Stimulated activated CD4-positive, alpha-beta T cell treated with anti-CD3 and anti-CD28 coated beads, Interleukin-12 subunit alpha, Interleukin-12 subunit beta, amount 100 ng/mL, for 48 hours (primary cell): ENCODE measurements at places on chromosomes 3 and 15.

GRCh38 chr15:91473894-91474545 is 374.0 kb downstream of the SV2B start:
- no peak for DNase-seq

DNA sequence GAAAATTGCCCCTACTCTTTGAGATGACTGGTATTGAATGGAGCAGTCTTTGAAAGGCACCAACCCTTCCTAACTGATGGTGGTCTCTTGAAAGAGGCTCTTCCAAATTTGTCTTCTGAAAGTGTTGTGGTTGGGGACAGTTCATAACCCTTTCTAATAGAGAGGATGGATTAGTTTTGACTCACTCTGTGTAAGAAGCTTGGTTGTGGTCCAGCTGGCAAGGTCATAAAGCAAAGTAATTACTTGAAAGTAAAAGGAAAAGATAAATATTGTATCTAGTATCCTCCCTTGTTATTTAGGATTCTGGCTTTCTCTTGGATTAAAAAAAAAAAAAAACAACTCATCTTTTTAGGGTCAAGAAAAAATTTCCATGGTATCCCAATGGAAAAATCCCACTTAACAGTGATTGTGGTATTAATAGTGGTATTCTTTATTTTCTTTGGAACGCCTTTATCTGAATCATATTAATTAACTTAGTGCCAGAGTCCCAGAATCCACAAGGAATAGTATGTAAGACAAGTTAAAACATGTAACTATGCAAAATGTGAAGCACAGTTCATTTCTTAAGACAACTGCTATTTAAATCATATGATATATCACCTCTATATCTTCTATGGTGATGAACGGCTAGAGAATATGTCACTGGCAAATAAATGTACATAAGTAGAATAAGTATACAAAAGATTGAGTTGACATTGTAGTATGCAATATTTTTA is 469.3 kb upstream of the CDIN1 start:
- no peak for DNase-seq

DNA sequence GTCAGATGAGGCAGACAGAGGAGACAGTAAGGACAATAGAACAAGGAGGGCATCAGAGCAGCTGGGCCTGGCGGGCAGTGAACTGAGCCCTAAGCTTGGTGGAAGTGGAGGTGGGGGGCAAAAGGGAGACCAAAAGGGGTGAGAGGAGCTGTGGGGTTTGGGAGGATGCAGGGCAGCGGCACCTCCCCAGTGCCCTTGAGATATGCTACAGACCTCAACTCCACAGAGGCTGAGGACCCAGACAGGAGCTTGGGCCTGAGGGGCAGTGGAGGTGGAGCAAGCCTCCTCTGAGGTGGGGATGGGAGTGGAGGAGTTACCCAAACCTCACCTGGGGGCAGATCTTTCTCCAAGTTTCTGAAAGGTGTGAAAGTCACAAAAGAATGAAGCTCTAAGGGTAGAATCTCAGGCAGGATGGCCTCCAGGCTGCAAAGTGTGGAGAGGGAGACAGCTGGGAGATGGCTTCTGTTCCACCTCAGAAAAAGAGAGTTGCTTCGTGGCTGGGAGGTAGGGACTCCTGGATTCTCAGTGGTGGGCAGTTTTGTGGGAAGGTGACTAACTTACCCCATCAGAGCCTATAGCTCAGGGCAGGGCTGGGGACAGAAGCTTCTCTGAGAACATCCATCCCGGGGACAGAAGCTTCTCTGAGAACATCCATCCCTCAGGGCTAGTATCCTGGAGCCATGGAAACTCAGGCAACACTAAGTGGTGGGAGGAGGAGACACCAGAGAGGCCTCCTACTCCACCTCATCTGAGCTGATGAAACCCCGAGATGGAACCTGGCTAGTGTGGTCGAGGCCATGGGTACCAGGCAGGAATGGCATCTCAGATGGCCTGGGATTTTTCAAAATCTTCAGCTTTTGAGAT is 2.3 kb upstream of the CLK3 start:
- DNase-seq: no peak

DNA sequence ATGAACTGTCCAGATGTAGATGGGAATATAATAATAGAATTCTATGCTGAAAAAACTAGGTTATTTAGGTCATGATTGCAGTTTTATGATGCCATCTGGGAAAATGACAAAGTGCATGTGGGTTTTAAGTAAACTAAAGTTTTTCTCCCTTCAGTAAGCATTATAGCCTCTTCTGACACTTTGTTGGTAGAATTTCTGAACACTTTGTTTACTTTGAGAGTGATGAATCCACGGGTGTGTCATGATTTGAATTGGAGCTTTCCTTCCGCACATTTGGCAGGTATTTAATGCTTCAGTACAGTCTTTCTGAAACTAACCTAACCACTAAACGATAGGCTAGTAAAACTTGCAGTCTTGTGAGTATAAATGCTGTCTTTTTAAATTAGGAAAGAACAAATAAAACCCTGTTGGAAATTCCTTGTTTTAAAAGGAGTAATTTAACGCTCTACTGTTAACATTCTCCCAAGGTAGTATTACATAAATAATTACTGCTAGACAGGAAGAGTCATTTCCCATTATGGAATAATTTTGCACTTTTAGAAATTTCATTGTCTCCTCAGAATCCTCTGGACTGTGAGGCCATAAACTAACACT is 7.0 kb downstream of the FILIP1L start:
- DNase-seq: no peak

DNA sequence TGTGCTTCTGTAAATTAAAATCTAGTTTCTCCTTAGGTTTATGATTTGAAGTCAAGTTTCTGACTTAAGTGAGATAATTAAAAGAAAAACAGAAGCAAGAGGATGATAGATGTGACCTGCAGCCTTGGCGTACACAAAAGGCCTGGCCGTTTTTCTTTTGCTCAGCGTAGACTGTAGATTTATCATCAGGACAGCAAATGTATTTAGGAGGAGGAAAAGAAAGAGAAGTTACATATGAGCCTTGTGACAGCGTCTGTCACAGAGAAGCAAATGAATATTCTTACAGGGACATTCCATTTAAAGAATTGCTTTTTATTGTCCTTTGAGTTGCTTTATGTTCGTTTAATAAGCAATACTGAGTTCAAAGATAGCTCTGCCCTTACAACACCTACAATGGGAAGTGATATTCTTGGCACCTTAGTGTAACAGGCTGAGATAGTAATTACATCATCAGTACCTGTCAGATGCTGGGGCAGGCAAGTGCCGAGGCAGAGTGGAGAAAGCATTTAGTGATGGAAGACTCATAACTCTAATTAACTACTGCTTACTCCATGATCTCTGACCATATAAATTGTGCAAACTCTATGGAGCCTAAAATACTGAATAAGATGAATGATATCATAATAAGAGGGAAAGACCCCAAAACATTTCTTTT is 311.5 kb downstream of the MFSD1 start:
- no peak for DNase-seq

GRCh38 chr3:84637272-84637671 is 321.5 kb upstream of the CADM2 start:
- no peak for DNase-seq

DNA sequence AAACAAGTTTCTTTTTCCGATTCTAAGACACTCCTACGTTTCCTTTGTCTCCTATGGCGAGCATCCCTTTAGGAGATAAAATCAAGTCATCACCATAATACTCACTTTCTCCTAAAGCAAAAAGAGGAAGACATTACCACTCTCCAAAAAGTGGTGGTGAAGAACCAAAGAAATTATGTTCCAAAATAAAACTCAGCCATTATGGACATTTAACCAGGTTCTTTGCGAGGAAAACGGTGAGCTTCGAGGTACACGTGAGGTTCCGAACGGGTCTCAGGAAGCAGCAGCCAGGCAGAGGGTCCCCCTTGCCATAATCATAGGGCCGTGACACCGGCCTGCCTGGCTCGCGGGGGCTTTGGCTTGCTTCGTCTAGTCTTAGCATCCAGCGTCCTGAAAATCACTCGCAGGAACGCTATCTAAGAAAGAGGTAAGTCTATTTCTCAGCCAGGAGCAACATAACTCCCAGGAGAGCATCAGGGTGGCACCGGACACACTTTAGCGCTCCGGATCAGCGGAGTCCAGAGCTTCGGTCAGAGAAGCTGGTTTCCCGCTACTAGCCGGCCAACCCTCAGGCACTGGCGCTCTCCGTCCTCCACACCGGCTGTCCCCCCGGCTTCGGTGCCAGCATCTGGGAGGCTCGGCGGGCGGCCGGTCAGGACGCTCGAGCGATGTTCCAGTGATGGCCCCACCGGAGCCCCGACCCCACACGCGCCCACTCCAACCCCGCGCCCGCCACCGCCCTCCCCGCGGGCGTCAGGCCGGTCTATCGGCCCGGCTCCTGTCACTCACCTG is 581 bp downstream of the IP6K1 start:
- no peak for DNase-seq

GRCh38 chr15:40054605-40054854 is 15.5 kb upstream of the SRP14 start:
- no peak for DNase-seq

GRCh38 chr3:23481616-23482278 is 278.6 kb downstream of the UBE2E2 start:
- no peak for DNase-seq

DNA sequence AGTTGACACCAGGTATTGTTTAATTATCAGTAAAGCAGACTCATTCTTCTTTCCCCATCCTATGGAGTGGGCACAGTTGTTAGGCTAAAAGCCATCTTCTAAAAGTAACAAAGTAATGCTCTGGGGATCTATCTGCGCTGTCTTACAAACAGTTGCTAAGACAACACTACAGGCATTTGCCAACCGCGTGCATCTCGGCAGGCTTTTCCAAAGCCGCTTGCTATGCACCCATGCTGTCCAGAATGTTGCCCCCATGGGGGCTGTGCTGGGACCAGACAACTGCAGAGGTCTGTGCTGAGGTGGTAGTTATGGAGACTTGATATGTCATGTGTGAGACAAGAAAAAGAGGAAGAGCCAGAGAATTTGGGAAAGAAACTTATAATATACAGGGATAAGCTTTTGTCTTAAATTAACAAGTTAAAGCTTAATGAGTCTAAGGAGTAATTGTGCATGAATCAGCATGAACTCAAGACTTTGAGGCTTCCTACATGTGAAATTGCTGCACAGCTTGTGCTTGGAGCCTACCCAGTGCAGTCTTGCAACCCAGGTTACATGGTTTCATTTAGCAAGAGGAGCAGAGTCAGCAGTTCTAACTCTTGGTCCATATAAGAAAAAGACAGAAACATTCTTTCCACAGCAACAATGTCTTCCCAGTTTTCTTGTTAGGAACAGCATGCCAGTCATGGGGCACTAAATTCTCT is 38.9 kb upstream of the DCLK3 start:
- no peak for DNase-seq

- no peak for DNase-seq
Measured at GRCh38 chr15:44712346-44713005, 1.2 kb downstream of the B2M start.

DNA sequence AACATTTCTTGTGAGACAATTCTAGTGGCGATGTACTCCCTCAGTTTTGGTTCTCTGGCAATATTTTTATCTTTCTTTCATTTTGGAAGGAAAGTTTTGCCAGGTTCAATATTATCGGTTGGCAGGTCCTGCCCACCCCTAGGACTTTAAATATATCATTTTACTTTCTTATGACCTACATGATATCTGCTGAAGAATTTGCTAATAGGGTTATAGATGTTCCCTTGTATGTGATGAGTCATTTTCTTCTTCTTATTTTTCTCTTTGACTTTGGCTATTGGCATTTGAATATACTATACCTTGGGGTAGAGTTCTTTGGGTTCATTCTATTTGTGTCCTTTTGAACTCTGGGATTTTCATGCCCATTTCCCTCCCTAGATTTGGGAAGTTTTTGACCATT is 89.7 kb downstream of the GMNC start:
- DNase-seq: no peak

DNA sequence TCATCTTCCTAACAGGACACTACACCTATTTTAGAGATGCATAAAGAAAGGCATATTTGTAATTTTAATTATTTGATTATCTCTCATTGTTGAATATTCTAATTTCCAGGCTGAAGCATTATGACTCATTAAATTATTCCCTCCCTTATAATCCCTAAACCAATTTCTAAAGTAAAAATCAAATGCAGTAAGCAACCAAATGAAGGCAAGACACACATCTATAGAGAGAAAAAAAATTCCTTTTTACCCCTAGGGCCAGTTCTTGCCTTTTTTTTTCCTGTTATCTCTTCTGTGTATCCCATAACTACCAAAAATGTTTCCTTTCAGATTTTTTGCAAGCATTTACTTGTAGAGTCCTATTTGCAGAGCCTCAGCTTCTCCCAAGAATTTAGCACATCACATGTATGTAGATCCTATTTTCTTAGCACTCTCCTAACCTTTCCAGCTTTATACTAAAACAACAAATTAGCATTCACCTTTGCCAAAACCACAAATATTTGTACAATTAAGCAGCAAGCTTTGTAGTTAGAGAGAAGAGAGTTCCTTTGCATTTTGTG is 177.9 kb downstream of the SATB1 start:
- DNase-seq: no peak

- no peak for DNase-seq
Measured at GRCh38 chr3:126013751-126014156, 44.8 kb downstream of the ROPN1B start.

DNA sequence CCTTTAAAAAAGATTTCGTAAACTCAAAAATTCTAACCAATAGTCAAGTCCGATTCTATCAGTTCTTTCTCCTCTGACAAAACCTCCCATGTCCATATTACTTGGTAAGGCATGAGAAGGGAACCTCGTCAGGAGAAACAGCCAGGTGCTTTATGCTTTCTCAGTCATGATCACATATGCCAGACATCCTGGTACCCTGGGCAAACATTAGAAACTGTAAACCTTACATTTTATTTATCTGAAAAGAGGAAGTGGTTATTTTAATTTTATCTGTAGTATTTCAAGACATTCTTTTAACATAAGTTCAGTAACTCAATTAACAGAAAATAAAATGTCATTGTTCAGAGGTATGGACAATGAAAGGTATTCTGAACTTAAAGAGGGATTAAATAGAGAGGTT is 474.8 kb upstream of the GBE1 start:
- no peak for DNase-seq

GRCh38 chr15:61137105-61137792 is 91.9 kb downstream of the RORA start:
- no peak for DNase-seq

GRCh38 chr15:75454471-75455378 is 3.2 kb upstream of the SIN3A start:
- peak; percentile 82 for DNase-seq

GRCh38 chr3:46013316-46014094 is 13.8 kb downstream of the XCR1 start:
- no peak for DNase-seq
